WTC11 (cell line): ENCODE measurements at places on chromosomes 1 and 21.

GRCh38 chr1:117257291-117257690 lies 46.6 kb upstream of the VTCN1 start:
- no peak for DNase-seq

DNA sequence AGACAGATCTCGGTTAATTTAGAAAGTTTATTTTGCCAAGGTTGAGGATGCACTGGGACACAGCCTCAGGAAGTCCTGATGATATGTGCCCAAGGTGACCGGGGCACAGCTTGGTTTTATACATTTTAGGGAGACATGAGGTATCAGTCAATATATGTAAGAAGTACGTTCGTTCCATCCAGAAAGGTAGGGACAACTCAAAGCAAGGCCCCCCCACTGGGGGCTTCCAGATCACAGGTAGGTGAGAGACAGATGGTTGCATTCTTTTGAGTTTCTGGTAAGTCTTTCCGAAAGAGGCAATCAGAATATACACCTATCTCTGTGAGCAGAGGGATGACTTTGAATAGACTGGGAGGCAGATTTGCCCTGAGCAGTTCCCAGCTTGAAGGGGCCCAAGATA lies 60.4 kb upstream of the VTCN1 start:
- no peak for DNase-seq

DNA sequence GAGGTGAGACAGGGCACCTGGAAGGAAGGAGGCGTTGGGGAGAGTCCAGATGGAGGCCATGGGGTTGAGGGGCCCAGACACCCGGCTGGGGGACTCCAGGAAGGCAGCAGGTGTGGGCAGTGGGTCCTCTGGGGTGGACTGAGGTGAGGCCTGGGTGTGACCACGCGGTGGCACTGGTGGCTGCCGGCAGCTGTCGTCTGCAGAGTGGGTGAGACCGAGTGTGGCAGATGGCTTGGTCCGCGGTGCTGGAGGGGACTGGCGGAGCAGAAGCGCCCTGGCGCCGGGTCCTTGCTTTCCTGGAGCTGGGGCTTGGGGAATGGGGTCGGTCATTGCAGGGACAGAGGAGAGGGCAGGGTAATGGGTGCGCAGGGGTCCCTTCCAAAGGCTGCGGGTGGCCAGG lies 12.5 kb downstream of the AGRN start:
- peak; percentile 41 for DNase-seq

DNA sequence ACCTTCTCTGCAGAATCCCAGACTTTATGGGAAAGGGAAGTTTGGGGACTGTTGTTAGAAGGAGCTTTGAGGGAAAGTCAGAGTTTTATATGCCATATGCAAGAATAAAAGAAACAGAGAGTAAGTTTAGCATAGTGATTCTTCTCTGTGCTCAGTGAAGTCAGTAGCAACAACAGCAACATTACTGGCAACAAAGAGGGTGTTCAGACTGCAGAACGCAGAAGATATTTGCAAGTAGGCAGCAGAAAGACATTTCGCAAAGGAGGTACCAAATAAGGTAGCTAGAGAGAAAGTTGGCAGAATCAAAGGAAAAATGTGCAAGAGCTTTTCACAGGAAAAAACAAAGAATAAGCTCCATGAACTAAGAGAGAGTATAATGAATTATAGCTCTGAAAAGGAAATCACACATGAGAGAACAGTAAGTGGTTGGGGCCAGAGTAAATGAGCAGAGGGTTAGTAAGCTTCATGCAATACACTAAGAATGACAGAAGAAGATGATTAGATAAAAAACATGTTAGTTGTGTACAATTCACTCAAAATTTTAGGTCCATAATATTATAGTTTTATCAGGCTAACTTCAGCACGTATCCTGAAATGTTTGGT lies 98.1 kb downstream of the NEGR1 start:
- DNase-seq, result no peak

DNA sequence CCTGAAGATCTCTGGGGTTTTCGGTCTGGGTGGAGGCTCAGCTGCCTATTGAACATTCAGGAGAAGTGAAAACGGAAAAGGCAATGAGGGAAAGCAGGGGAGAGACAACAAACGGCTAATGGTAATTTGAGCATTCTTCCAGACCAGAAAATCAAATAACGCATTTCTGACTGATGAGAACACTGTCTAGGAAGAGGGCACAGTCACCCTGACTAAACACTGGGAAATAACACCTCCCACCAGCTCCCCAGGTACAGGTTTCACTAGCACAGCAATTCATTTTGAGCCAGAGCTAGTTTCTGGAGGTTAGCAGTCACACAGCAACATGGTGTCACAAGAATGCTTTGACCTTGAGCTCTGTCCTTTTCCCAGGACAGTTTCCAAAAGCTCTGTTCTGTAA lies 21.1 kb downstream of the NCF2 start:
- no peak for DNase-seq

GRCh38 chr1:214683621-214684020 lies 80.6 kb downstream of the CENPF start:
- DNase-seq, result peak; percentile 43

DNA sequence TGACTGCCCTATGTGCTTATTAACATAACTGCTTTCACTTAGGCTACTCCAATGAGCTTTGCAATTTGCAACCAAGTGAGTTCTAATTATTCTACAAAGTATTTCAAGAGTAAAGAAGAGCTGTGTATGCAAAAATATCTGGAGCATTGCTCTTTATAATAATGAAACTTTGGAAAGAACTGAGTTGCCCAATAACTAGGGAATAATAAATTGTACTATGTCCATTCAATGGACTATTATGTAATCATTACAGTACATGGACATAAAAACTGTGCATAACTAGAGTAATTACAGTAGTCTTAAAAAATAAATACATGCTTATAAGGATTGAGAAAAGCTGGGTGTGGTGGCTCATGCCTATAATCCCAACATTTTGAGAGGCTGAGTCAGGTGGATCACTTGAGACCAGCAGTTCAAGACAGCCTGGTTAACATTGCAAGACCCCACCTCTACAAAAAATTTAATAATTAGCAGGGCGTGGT lies 70.3 kb upstream of the JAK1 start:
- no peak for DNase-seq

DNA sequence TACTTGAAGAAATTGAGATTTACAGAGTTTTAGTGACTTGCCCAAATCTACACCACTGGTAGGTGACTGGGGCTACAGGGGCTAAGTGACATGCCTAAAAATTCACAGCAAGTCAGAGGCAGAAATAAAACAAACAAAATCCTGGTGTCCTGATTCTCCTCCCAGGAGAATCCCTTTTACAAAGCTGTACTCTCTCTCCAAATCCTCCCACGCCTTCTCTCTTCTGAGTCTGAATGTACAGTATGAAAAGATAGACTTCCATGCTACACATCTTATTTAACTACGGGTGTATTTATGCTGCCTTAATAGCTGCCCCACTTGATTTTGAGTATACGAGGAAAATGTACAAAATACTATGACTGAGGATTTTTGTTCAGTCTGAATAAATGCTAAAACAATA lies 65.4 kb downstream of the SGIP1 start:
- DNase-seq, result no peak

DNA sequence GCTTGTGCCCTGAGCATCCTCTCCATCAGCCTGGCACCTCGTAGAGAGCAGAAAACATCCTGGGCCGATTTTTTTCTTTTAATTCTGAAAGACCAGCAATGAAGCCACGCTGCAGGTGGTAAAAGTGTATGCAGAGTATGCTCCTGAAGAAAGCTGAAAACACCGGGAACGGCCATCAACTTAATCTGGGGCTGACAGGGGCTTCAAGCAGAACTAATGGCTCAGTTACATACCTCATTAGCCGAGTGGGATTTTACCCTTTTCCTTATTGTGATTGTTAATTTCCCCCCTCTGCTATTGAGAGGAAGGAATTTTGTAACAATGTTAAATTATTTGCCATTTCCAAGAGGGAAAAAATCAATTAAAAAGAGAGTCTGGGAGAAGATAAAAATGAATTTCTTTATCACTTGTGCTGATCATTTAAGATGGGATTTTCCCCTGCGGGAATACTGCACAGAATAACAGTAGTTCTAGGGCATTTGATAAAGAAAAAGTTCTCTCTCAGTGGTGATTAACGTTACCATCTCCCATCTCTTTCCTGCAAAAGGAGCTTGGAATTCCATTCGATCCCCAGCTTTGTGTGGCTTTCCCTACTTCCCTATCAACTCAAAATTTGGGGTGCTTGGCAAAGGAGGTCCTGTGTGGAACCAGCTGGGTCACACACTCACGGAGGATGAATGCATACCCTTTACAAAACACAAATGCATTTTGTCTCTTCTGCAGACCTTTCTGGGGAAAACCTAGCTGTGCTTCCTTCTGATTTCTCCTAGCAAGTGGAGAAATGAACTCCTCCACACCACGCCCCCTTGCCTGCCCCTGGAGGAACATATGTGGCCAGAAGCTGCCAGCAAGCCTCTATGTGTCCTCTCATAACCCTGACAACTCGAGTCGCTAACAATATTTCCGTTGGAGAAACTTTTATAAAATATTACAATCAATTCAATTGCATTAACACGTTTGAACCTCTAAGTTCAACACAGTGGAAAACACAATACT lies 70.9 kb downstream of the RRAGC start:
- DNase-seq, result no peak

DNA sequence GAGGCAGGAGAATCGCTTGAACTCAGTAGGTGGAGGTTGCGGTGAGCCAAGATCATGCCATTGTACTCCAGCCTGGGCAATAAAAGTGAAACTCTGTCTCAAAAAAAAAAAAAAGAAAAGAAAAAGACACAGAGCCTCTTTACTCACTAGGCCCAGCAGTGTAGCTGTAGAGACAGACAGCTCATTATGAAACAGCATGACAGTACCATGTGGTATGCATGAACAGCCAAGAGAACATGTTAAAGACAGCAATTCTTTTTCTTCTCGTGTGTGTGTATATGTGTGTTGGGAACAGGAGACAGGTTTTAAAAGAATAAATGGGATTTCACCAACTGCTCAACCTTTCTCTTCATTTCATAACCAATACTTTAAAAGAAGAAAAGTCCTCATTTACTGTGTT lies 118.8 kb downstream of the PIK3R3 start:
- no peak for DNase-seq

DNA sequence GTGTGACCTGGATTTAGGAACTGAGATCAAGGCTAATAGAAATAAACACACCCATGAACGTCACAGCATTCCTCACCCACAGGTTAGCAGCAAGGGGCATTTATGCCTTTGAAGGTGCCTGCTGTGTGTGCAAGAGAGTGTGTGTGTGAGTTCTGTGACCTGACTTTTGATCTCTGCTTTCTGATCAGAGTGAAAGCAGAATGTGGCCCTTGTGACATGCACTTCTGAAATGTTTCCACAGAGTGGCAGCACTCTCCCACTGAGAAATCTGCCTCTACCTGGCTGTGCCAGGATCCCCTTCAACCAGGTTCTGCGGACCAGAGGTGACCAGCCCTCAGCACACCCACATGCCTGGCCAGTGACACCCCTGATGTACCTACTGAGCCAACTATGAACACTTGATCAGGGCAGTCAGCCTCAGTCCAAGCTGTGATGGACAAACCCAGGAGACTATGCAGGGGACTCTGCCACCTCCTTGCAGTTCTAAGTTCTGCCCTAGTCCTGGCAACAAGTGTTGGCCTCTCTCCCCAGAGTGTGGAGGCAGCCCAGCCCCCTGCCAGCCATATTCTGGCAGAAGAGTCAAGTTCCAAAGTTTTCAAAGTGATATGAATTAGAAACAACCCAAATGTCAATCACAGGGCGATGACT lies 41.0 kb downstream of the RXRG start:
- DNase-seq, result peak; percentile 66

GRCh38 chr1:168135116-168135920 lies 1.4 kb downstream of the GPR161 start:
- DNase-seq, result no peak

- DNase-seq, result no peak
These were observed 84.4 kb upstream of the HOOK1 start for GRCh38 chr1:59730302-59730701.

GRCh38 chr1:21272540-21272939 lies 17.7 kb downstream of the ECE1 start:
- DNase-seq, result no peak

DNA sequence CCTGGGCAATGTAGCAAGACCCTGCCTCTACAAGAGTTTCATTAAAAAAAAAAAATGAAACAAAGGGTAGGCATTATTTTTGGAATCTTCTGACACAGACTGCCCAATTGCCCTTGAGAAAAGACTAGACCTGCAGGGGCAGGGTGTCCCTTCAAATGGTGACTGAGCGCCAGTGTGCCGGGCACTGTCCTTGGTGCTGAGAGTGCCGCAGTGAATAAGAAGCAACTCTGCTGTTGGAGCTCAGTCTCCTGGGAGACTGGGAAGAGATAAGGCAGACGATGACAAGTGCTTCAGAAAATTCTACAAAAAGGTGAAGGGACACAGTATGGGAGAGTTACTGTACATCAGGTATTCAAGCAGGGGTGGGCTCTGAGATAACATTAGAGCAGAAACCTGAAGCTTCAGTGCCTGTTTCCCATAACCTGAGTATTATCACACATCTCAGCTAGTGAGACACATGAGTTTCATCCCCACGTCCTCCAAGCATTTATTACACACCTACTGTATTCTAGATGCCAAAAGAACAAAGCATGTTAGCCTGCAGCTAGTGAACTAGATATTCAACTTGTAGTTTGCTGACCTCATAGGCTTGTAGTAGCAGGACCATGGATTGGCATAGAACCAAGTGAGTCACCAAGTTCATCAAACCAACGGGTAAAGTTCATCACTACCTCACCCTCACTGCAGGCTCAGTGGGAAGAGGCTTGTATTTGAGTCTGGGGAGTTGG lies 18.4 kb upstream of the RPL11 start:
- peak; percentile 73 for DNase-seq

DNA sequence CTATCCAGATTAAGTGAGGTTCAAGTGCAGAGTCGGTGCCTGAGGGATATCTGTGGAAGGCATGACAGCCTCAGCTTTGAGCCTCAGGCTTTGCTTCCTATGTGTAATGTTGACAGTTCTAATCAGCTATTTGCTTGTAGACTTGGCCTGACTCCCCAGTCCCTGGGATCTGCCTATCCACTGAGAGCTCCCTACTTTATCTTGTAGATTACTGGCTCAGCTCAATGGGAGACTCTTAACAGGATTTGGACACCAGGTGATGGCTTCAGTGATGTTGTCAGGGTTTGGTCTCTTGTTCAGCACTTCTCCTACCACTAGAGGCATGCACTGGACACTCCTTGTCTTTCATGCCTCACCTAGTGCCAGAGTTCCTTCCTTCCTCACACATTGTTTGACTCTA lies 126.6 kb upstream of the BEND5 start:
- no peak for DNase-seq

GRCh38 chr1:194043984-194044755 lies 857.8 kb upstream of the B3GALT2 start:
- DNase-seq, result no peak

GRCh38 chr1:27394925-27395324 lies 2.5 kb downstream of the GPR3 start:
- no peak for DNase-seq

- DNase-seq, result no peak
These were observed 170.7 kb downstream of the ST6GALNAC5 start for GRCh38 chr1:77038000-77038399.

- DNase-seq, result peak; percentile 98
These were observed 6.2 kb upstream of the ANKRD35 start for GRCh38 chr1:145891587-145892485.

- DNase-seq, result no peak
These were observed 49.2 kb downstream of the ENAH start for GRCh38 chr1:225603538-225604354.

GRCh38 chr1:57674801-57675200 lies 250.9 kb upstream of the DAB1 start:
- DNase-seq, result no peak
